ENCODE measurements at places on chromosomes 11 and 22.

DNA sequence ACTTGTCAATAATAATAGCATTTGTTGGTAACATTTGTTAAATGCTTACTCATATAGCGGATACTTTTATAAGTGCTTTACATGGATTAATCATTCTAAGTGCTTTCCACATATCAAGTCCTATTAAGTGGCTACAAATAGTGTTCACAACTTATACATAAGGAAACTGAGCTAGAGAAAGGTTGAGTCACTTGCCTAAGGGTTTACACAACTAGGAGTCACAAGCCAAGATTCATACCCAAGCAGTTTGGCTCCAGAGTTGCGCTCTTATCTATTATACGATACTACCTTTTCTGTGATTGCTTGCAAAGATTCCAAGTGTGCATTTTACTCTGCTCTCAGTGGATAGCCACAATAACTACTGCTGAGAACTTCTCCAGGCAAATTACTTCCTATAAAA, 215.9 kb upstream of the CCDC90B start:
- no peak for DNase-seq

GRCh38 chr11:94560834-94561233, 6.3 kb upstream of the PIWIL4 start:
- no peak for DNase-seq

DNA sequence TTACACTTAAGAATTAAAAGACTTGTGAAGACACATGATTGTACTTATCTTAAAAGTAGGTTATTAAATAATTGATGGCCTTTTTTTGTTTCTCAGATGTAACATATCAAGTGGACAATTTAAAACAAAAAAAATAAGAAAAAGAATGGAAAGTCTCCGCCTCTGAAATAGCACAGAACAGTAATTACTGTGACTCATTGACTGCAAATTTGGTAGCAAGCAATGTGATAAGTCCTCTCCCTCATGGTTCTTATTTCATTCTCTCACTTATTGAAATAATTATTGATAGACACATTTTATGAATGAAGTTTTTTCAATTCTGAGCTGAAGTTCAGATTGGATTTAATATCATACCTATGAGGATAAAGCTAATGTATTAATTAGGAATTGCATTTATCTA, 717.9 kb upstream of the LUZP2 start:
- DNase-seq: no peak

DNA sequence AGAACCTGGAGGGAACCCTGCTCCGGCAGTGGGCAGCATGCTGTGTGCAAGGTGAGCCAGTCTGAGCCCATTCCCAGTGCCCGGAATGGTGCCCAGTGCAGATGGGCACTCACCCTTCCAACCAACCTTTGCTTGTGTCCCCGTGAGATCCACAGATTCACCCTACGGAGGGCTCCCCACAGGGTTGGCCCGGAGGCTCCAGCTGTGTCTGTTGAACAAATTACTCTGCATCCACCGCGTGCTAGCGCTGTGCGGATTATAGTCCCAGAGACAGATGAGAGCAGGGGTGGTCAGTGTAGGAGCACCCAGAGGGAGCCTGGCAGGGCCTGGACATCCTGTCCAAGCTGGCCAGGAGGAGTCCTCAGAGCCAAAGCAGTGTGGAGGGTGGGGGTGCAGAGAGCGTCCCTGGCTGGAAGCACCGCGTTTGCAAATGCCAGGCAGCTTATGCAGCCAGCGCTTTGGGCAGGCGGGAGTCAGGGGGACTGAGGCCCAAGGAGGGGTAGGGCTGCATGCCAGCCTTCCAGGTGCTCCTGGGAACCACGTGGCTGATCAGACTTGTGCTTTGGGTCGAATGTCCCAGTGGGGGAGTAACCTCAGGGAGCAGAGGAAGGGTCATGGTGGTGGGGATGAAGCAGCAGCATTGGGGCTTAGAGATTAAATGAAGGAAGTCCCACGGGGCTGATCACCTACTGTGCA, 80.5 kb downstream of the KCNQ1 start:
- DNase-seq: peak; percentile 60

Data from upper lobe of right lung (tissue), 1 donor.